ENCODE measurements at places on chromosomes 7 and 10.

GRCh38 chr10:17214526-17214925 is 13.1 kb upstream of the TRDMT1 start:
- DNase-seq = no peak

- no peak for DNase-seq
Observed at GRCh38 chr10:131086094-131086493, 225.4 kb downstream of the TCERG1L start.

DNA sequence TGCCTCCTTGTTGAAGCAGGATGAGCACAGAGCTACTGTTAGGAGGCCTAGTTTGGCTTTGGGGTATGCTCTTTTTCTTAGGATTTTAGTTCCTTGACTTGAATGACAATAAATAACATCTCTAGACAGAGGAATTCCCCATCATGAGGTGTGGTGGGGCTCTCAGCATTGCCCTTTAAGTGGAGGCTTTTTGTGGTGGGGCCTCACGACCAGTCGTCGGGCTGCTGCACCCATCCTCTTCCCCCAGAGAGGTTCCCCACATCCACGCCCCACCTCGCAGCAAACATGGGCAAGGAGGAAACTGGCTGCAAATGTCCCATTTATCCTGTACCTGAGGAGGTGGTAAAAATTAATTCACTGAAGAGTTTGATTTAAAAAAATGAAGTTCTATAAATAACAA is 36.1 kb upstream of the TARP start:
- DNase-seq = no peak

- no peak for DNase-seq
Observed at GRCh38 chr10:87585565-87586514, 73.8 kb upstream of the PAPSS2 start.

- no peak for DNase-seq
Observed at GRCh38 chr7:8114175-8114574, 145.6 kb downstream of the GLCCI1 start.
